ENCODE measurements at places on chromosomes 1 and 21. TPM values are rescaled to one million over a fixed set of nuclear protein-coding genes. Genes with fewer than 3 reads are reported as not detected.

Gene HRNR
- total RNA-seq: not detected

- DNase-seq: no peak
Measured at GRCh38 chr1:31228986-31229385, 10.7 kb downstream of the NKAIN1 start.

DNA sequence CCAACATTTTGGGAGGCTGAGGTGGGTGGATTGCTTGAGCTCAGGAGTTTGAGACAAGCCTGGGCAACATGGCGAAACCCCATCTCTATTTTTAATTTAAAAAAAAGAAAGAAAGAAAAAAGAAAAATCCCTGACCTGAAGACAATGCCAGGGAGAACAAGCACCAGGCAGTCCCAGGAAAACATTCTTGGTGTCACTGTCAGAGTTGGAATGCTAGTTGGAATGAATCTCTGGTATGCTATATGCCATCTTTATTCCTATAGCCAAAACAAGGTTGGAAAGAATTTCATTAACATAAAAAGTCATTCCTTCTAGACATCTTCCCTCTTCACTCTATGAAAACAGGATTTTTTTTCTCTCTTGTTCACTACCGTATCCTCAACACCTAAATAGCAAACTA is 2.8 kb downstream of the DNAJC8 start:
- no peak for DNase-seq

- no peak for DNase-seq
Measured at GRCh38 chr1:83967336-83967735, 31.6 kb downstream of the TTLL7 start.

- no peak for DNase-seq
Measured at GRCh38 chr1:11132563-11133293, 33.1 kb upstream of the EXOSC10 start.

DNA sequence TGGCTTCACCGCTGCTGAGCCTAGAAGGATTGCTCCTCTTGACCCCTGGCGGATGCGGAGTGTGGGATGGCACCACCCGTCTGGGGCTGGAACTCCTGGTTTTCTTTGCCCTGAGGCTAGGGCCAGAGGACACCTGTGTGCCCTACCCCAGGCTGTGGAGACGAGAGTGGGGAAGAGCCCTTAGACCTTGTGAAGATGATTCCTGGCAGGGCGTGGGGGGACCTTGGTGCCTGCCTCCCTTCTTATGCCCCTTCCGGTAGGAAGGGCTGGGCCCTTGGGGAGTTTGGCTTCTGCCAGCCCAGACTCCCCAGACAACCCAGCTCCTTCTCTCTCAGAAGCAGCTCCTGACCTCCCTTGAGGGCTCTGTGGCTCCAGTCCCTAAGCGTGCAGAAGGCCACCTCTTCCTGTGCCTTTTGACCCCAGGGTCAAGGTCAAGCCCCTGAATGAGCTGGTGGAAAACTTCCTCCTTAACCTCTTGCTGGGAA is 891 bp downstream of the RPS6KA1 start:
- DNase-seq: no peak
